Fibroblast of skin of back (primary cell): ENCODE measurements at places on chromosomes 1 and 21.

- DNase-seq, result no peak
Observed at GRCh38 chr21:38709876-38710275, 95.9 kb upstream of the ETS2 start.

DNA sequence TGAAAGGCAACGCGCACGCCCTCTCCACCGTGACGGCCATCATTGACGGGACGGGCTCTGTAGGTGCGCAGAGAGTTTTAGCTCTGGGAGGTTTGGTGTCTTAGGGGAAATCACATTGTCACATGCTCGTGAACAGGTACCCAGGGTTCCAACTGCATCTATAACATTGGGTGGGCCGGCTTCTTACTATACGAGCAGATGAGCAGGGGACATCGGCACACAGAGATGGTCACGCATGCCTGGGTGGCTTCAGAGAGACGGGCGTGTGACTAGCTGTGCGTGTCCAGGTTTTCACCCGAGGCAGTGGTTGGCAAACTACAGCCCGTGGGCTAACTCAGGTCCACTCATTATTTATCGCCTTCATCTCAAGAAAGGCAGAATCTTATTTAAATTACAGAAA, 54.7 kb downstream of the SLC37A1 start:
- DNase-seq, result no peak

GRCh38 chr1:99986656-99987225, 16.9 kb downstream of the SLC35A3 start:
- no peak for DNase-seq

DNA sequence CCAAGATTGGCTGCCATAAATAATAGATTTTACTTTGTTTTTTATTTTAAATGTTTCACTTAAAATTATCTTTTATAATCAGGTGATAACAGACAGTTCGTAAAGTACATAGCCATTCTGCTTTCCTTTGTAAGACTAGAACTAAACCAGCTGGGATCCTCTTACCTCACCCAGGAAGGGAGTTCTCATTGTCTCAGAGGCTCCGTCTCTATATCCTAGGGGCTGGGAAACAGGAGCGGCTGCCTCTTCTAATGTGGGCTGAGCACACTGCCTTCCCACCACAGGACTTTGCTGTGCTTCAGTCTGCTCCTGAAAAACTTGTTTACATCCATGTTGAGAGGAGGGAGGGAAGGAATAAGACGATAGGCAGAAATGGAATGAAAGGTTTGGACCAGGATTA, 45.6 kb upstream of the PGD start:
- DNase-seq, result no peak

- no peak for DNase-seq
Observed at GRCh38 chr1:34926156-34926555, 3.3 kb downstream of the DLGAP3 start.

DNA sequence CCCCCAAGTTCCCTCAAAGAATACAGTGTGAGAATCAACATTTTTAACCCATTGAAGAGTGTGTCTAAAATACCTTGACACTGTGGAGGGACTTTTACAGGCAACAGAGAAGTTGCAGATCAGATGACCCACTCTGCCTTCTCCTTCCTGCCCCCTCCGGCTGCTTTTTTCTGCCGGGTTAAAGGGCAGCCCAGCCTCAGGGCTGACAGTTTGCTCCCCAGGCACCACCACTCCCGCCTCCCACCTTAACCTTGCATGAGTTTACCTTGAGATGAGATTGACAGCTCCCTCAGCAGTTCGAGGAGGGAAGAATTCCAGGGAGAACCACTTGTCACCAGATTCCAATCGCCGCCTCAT, 3.2 kb downstream of the MTHFR start:
- DNase-seq, result no peak

DNA sequence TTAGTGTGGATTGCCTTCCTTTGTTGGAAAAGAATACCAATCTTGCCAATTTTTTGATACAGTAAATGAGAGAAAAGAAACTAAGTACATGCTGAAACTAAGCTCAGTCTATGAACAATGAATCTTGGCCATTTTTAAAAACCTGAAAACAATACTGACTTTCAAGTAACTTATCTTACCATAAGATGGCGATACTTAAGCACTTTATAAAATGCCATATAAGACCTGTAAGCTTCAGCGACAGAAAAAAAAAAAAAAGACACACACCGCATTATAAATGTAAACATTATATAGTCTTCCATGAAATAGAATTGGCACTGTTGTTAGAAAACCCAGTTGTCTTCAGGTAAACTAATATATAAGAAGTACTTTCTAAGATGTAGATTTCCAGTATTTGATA, 3.0 kb downstream of the OLFM3 start:
- DNase-seq, result peak; percentile 4

DNA sequence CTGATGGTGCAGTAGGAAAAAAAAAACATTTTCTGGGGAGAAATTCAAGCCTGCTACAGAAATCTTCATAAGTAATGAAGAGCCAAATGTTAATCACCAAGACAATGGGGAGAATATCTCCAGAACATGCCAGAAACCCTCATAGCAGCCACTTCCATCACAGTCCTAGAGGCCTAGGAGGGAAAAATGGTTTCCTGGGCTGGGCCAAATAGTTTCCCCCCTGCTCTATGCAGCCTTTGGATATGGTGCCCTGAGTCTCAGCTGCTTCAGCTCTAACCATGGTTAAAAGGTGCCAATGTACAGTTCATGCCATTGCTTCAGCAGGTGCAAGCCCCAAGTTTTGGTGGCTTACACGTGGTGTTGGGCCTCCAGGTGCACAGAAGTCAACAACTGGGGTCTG, 113.1 kb downstream of the ZNF648 start:
- DNase-seq, result no peak

- DNase-seq, result no peak
Observed at GRCh38 chr1:29133861-29134694, 10.4 kb upstream of the TMEM200B start.

DNA sequence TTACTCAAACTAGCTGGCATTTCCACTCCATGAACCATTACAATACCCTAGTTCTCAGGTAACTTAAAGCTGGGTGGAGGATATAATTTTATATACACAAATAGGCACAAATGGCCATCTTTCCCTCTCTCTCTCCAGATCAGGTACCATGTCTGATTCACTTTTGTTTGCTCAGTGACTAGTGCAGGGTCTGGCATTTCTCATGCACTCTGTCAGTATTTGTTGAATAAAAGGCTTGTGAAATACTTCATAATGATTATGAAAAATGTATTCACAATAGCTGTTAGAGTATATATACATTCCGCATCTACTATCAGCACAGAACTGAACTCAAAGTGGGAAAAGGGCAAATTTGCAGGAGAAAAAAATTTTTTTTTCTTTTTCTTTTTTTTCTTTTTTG, 510.2 kb upstream of the USP24 start:
- peak; percentile 79 for DNase-seq

GRCh38 chr1:204380293-204380831, 20.6 kb upstream of the PLEKHA6 start:
- no peak for DNase-seq

- peak; percentile 82 for DNase-seq
Observed at GRCh38 chr1:170929835-170930554, 5.3 kb upstream of the MROH9 start.

DNA sequence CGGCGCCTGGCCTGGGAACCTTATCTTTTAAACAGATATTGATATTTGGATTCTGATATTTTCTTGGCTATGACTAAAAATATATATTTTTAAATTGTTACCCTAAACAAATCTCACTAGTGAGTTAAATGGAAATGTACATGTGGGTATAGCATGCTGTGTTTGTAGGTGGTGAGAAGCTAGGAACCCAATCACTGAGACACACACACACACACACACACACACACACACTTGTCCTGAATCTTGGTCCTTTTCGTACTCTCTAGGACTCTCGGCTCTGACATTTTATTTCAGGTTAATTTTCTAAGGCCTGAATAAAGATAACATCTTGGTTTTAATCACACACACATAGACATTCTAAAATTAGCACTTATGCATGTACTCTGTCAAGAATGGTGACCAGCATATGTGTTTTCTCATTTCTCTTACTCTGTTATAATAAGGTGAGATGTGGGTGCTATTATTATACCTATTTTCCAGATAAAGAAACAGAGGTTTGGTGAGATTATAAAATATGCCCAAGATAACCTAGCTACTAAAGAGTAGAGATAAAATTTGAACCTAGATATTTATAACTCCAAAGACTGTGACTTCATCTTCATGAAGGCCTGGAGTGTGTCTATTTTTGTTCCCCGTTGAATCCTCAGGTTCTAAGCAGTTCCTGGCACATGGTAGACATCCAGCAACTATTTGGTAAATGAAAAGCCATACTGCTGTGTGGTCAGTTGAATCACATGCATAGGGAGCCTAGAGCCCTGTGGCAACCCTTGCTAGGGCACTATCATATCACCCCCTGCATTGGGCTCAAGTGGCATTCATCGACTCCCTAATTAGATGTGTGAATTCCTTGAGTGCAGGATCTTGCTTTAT, 85.0 kb upstream of the RAB3GAP2 start:
- no peak for DNase-seq

DNA sequence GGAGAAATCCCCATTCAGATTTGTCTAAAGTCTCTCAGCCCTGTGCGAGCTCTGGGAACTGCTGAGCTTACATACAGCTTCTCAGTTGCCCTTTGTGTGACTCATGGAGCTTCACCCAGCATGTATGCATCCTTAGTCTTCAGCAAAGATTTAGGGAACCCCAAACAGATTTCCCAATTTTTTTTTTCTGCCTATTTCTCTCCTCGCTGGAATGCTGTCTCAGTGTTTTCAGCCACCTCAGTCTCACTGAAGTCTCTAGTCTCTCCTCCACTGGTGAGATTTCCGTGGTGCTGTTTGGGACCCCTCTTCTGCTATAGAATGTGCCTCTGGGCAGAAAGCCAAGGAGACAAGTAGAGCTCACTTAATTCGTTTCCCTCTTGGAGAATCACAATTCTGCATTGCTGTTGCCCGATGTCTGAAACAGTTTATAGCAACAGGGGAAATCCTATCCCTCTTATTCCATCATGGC, 28.1 kb upstream of the TXLNA start:
- DNase-seq, result peak; percentile 78

- no peak for DNase-seq
Observed at GRCh38 chr1:63759778-63760177, 14.0 kb upstream of the ROR1 start.

DNA sequence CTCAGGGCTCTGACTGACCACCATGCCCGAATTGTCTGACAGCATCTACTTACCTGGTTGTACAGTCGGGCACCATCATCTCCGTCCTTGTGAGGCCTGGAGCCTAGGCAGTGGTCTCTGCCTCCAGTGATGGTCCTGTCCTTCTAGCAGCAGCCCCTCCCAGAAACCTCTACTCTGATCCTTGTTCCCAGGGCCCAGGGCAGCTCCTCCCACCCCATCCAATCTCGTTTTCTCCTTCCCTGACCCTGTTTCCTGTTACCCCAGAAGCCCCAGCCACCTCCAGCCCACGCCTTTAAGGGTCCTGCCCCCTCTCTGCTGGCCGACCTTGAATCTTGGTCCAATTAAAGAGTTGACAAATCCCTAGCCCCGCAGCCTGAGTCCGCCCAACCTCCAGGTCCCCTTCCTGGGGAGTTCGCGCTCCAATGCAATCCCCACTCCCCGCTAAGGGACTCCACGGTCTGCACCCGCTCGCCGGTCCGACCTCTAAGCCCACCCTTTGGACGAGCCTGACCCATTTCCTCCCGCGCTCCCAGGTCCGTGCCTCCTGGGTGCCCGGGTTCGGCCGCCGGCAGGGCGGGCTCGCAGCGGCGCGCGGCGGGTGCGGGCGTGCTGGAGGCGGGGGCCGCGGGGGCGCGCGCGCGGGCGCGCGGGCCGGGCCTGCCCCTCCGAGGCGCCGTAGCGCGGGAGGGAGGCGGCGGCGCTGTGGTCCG, at the start of gene B4GALT2:
Gene B4GALT2, plus strand, starts transcription at position 660 of the 710 bp plus-strand sequence. CDS start 1,951 bp downstream, outside the sequence.
- peak; percentile 52 for DNase-seq

DNA sequence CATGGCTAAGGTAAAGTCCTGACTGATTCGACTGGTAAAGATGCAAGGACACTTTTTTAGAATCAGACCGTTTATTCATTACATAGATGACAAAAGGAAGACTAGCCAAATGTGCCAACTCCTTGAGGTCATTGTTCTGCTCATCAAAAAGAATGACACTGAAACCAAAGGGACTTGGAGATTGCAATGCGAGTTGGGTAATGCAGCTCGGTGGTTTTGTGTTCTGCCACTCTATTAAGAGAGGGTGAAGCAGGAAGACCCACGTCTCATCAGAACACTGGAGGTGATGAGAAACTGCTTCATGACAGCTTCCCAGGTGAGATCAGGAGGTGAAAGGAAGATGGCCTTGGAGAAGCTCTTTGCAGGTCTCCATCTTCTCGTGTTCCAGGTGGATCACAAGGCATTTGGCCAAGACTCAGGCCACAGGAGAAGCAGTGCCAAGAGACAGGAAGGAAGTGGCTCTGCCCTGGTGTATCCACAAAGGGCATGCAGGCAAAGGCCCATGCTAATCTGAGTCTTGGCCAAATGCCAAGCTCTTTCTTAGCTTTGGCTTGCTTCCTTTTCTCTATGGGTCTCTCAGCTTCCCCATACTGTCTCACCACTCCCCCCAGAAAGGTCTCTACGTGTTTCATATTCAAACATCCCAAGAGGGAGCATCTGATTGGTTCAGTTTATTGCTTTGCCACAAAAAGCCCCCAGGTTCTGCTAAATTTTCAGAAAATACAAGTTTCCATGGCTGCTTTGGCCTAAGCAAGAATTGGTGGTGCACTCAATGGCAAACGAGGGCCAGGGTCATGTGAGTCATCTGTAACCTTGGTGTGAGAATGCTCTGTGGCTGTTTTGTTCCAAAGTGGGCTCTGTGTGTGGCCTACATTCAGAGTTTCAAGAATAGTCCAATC, 5.7 kb upstream of the CCT8 start:
- DNase-seq, result no peak

DNA sequence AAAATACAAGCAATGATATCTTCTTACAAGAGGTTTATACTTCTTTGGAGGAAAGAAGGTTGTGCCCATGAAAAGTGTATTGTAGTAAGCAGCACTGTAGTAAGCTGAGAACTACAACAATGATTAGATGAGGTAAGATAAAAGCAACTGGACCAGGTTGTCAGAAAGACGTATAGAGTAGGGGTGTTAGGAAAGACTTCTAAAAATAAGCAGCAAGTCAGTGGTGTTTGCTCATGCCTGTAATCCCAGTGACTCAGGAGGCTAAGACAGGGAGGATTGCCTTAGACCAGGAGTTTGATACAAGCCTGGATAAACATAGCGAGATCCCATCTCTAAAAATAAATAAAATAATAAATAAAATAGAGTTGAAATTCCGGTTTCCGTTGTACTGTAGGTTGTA, 4.3 kb upstream of the OR10X1 start:
- no peak for DNase-seq

- no peak for DNase-seq
Observed at GRCh38 chr1:167090314-167090942, at the start of gene GPA33. GPA33 (minus strand) TSS chr1:167090377; CDS start chr1:167090287, 90 bp downstream.

GRCh38 chr1:207866471-207867135, 44.3 kb downstream of the CD34 start:
- no peak for DNase-seq

GRCh38 chr1:99675292-99675691, 29.4 kb downstream of the PALMD start:
- no peak for DNase-seq
